Stimulated activated CD4-positive, alpha-beta T cell treated with anti-CD3 and anti-CD28 coated beads, Interleukin-1b, Interleukin-23, amount 100 ng/mL, for 1 hour (primary cell): ENCODE measurements at places on chromosomes 16 and 17.

- no peak for DNase-seq
Observed at GRCh38 chr17:80474231-80474960, 2.0 kb downstream of the NPTX1 start.

GRCh38 chr17:77254951-77255825, 114.4 kb downstream of the SEC14L1 start:
- DNase-seq, result no peak

GRCh38 chr16:60302261-60302660, 1568.1 kb upstream of the GOT2 start:
- DNase-seq, result no peak

DNA sequence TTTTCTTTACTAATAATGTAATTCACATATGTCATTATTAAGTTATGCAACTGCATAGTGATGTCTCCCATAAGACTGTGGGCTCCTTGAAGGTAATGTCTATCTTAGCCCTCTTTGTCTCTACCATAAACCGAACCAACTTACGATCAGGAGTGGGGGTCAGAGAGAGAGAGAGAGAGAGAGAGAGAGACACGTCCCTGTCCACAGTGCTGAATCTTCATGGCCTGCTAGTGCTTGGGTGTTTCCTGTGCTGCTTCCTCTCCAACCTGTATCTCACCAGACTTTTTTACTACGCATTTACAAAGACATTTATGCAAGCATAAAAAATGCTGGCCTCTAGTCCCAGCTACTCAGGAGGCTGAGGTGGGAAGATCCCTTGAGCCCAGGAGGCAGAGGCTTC, 52.2 kb upstream of the HAPSTR1 start:
- no peak for DNase-seq

- no peak for DNase-seq
Observed at GRCh38 chr17:45432405-45433158, at the start of gene ARHGAP27. TSS of gene ARHGAP27 (minus strand) at chr17:45432870. CDS start at chr17:45430279, 2,591 bp downstream.

- no peak for DNase-seq
Observed at GRCh38 chr16:66409156-66409555, 17.9 kb upstream of the BEAN1 start.

DNA sequence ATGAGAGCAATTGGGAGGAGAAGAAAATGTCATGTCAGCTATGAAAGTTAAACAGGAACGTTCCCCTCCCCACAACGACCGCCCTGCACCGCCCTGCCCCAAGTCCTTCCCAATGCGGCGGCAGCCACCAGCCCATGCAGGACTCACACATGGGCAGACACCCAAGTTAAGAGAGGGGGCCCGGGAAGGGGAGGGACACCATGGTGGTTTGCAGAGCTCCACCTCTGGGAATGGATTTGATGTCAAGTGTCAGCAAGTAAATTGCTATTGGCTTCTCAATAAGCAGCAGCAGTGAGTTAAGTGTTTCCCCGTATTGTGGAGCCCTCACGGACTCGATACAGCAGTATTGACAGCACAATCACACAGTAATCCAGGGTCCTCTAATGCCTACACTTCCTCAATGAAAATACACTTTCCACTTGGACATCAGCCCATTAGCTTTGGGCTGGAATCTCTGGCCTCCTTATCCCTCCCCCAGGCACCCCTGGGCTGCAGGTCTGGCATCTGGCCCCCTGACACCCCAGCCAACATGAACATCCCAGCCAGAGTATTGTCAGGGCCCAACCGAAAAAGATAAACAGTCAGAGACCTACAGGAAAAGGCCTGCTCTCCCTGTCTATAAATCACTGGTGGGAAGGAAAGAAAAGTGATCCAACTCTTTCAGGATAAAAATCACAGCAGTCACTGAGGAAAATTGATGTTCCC, 22.6 kb downstream of the ZFHX3 start:
- DNase-seq, result no peak

GRCh38 chr16:10206215-10206614, 24.0 kb upstream of the GRIN2A start:
- no peak for DNase-seq

DNA sequence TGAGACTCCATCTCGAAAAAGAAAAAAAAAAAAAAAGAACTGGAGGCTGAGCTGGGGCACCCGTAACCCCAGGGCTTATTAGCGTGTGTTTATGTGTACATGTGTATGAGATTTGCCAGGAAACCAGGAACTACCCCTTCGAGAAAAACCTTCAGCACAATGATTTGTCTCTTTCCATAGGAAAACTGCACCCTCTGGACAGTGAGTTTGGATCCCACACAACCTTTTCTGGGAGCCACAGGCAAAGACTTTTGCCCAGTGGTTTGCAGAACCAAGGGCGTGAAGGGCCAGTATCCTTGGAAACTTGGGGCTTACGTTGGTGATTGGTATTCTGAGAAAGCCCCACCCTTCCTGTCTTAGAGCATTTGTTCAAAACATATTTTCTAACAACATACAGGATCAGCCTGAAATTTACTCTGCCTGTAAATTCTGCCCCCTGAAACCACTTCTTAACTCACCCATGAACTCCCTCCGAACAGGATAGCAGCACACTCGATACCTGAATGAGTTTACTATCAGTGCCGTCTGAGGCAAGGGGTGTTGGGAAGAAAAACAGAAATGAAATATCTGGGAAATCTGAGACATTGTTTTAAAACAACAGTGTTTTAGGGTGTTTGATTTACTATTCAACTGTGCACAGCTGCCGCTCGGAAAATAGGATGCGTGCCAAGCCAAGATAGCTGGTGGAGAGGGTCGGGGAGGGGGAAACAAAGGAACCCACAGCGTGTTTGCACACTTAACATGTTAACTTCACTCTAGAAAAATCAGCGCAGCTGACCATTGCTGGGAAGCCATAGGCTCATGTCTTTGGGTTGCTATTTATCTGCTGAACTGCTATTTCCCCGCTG, 40.2 kb upstream of the MAF start:
- DNase-seq, result no peak

DNA sequence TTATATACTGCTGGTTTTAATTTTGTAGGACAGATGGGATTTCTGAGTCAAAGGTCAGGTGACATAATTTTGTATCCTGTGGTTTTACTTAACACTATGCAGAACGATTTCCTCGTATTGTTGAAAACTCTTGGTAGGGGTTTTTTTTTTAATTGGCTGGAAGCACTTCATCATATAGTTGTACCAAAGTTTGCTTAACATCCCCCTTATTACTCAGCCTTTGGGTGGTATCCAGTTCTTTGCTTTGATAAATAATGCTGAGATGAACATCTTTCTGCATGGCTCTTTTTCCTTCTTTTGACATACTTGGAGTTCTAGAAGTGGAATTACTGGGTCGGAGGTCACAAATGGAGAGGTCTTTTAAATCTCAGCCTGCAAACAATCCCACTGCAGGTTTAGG, 419.1 kb downstream of the MAF start:
- no peak for DNase-seq

GRCh38 chr16:80710918-80711317, 93.5 kb downstream of the CDYL2 start:
- DNase-seq, result no peak

GRCh38 chr17:171871-172270, 9.6 kb downstream of the DOC2B start:
- no peak for DNase-seq

DNA sequence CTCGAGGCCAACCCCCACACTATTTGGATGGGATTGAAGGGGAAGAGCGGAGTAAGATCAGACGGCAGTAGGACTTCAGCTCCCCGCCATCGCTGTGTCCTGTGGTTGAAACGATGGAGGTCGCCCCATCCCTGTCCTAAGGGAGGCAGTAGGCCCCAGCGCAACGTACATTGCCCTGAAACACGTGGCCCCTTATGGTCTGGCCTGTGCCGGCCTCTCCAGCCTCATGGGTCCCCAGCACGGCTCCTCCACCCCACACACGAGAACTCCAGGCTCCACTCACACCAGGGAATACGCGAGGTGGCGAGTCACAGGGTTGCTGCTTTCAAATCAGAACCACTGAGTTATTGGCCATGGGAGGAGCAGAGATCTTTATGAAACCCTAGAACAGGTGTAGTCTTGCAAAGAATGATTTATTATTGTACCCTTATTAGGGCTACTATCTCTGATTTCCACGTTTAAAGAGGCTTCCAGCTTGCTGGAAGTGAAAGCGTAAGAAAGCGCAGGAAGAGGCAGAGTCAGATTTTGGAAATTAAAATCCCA, 669 bp upstream of the DCTPP1 start:
- no peak for DNase-seq

DNA sequence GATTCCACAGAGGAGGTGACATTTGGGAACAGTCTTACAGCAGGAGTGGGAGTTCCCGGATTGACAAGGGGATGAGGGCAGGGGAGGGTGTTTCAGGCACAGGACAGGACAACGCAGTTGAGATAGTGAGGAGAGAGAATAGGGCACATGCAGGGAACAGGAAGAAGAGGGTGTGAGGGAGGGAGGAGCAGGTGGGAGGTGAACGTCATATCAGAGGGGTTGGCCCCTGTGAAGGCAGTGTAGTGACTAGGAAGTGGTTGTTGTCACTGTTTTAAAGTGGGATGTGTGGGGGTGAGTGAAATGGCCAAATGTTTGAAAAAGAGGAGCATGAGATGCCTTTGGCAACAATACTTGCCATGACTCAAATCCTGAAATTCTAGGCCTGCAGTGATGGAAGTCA, 12.2 kb downstream of the PRKCB start:
- DNase-seq, result no peak

DNA sequence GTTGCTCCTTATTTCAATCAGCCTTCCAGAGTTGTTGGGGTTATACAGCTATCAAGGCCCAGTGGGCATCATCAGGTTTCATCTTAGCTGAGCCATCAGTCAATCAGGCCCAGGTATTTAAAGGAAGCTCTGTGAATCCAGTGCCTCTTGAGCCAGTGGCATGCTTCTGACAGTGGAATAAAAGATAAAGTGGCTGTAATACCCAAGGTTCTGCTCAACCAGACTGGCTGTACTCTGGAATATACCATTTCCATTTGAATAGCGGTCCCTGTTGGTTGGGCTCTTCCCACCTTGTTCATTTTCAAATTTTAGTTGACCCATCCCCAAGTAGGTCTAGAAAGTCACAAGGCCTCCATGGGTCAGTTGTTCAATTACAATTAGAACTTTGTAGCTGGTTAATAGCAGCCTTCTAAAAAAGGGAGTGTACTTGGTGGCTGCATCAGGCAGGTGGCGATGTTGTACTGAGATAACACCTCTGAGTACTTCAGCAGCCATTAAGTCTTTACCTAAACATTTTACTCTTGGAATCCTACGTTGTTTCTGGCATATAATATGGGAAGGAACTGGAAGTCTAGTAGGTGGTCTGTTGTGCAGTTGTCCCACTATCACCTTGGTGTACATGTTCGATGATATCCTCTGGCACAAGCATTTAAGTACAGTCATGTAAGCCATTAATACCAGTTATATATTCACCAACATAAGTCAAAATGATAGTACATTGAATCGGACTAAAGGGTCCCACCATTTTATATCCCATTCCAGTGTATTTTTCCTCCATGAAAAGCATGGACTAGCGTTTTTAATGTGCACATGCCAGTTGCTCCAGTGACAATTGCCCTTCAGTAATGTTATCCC, 294.1 kb downstream of the BCAS3 start:
- DNase-seq, result no peak

GRCh38 chr17:72056727-72057290, 64.0 kb upstream of the SOX9 start:
- no peak for DNase-seq

GRCh38 chr17:50283714-50284113, 9.4 kb downstream of the TMEM92 start:
- DNase-seq, result no peak

DNA sequence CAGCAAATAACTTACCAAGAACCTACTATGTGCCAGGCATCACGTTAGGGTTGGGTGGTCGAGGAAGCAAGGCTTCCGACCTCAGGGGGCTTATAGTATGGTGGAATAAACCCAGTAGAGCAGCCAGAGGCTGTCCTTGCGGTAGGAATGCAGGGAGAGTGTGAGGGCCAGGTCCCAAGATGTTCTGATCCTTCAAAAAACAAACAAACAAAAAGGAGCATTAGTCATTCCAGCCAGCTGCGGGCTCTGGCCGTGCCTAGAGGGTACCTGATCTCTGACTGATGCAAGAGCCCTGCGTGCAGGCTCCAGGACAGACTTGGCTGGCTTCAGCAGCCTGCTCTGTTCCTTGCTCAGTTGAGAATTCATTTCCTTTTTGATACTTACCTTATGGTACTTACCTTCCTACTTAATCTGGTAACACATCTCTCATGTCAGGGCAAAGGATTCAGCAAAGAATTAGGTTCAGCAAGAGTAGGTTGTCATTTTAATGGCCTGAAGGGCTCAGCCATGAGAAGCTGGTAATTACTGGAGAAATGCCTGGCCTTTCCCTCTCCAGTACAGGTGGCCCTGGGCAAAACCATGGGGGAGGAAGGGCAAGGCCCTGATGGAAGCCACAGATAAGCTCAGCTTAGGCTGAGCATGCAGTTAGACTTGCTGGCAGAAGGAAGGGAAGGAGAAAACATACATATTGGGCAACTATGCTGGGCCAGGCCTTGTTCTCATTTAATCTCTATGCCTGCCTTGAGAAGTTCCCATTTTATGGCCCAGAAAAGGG, 18.4 kb downstream of the CYB5D2 start:
- DNase-seq, result no peak

GRCh38 chr17:74199306-74200092, 4.0 kb upstream of the RPL38 start:
- no peak for DNase-seq
